Stimulated activated CD8-positive, alpha-beta memory T cell treated with anti-CD3 and anti-CD28 coated beads, Interleukin-15, amount 100 ng/mL, for 48 hours (primary cell): ENCODE measurements at places on chromosomes 2 and 18.

DNA sequence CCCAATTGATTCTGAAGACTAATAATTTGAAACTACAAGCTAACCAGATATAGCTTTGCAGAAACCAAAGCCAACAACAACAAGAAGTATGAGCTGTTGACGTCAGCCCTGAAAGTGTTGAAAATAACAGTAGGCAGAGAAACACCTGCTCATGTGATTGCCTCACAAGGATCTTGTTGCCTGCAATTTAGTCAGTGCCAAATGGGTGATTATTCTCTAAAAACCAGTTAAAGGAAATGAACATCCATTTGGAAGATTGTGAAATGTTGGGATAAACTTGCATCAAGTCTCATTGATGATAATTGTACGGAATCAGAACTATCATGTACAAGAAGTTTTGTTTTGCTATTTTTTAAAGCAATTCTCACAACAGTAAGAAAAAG lies 2.8 kb downstream of the CYTIP start:
- no peak for DNase-seq

- no peak for DNase-seq
Measured at GRCh38 chr18:9915291-9916076, 1.7 kb downstream of the VAPA start.

- DNase-seq, result no peak
Measured at GRCh38 chr2:1665761-1666505, 78.4 kb downstream of the PXDN start.

GRCh38 chr2:104876606-104877570 lies 23.0 kb downstream of the POU3F3 start:
- DNase-seq, result no peak

DNA sequence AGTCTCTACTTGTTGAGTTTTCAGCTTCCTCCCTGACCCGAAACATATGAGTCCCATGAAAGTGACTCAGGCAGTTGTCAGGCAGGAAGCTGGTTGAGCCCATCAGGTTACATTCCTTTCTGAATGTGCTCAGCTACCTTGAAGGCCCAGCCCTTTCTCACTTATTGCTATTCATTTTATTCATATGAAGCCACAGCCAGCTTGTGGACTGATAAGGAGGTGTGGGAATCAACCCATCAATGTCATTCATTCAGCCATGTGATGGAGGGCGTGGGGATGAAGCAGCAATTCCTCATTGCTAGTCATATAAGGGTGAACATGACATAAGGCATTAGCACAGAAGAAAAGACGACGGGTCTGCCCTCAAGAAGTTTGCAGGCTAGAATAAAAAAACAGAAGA lies 5.3 kb upstream of the VPS4B start:
- DNase-seq, result no peak

DNA sequence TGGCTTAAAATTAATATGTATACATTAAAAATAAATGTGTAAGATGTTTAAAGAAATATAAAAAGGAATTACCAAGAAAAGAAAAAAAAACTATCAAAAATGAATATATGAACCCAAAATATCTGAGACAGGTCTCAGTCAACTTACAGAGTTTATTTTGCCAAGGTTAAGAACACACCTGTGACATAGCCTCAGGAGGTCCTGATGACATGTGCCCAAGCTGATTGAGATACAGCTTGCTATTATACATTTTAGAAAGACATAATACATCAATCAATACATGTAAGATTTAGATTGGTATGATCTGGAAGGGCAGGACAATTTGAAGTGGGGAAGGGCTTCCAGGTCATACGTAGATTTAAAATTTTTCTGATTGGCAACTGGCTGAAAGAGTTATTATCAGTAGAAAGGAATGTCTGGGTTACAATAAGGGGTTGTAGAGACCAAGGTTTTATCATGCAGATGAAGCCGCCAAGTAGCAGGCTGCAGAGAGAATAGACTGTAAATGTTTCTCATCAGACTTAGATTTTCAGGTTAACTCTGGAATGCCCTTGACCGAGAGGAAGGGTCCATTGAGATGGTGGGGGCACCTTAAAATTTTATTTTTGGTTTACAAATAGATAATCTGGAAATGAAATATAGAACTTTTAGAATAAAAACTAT lies 74.7 kb downstream of the EXOC6B start:
- no peak for DNase-seq

DNA sequence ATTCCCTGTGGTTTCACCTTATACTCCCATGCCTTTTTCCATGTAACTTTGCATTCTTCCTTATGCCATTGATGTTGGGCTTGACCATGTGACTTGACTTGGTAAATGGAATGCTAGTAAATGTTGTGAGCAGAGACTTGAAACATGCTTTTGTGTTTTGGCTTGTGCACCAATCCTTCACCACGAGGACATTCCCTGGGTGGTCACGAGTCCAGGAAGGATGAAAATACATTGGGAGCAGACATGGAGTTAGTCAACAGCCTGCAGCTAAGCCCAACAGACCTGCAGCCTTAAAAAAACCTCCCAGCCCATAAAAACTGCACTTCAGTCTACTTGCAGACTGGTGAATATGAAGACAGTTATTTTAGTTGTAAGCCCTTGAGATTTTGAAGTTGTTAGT lies 116.5 kb upstream of the SPATS2L start:
- DNase-seq, result no peak

- DNase-seq, result no peak
Measured at GRCh38 chr2:136286423-136286822, 168.5 kb upstream of the CXCR4 start.

- no peak for DNase-seq
Measured at GRCh38 chr2:241728627-241729026, 5.8 kb upstream of the D2HGDH start.

DNA sequence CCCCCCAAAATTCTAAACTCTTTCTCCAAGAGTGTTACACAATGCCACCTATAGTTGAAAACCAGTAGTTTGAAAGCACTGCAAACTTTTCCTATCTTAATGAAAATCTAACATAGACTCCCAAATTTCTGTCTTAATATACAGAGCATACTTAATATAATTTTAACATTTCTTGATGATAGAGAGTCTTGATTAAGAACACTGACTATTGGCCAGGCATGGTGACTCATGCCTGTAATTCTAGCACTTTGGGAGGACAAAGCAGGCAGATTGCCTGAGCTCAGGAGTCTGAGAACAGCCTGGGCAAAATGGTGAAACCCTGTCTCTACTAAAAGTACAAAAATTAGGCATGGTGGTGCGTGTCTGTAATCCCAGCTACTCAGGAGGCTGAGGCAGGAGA lies 34.2 kb downstream of the ASXL2 start:
- DNase-seq, result no peak

DNA sequence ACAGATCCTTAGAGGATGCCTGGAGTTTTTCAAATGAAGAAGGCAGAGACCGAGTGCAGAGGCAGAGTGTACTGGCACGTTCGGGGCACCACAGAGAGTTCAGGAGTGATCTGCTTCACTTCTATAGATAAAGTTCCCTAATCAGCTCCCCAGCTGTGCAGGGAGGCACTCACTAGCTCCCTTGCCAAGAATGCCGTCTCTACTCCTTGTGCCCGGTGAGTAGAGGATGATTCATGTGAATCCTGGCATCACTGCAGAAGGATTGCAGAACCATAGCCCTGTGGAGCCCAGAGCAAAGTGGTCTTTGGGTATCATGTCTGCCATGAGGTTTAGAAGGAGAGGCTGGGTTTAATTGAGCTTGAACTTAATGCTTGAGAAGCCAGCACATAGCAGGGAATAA lies 510.1 kb upstream of the RAB6C start:
- no peak for DNase-seq

- DNase-seq, result no peak
Measured at GRCh38 chr2:121333834-121334558, 49.0 kb upstream of the TFCP2L1 start.

- no peak for DNase-seq
Measured at GRCh38 chr2:11325961-11326676, 18.3 kb downstream of the ROCK2 start.

GRCh38 chr2:132632000-132632649 lies 37.9 kb downstream of the LYPD1 start:
- no peak for DNase-seq

- no peak for DNase-seq
Measured at GRCh38 chr2:190574169-190574568, 39.6 kb upstream of the NEMP2 start.

GRCh38 chr2:573805-574392 lies 103.3 kb downstream of the TMEM18 start:
- no peak for DNase-seq

- no peak for DNase-seq
Measured at GRCh38 chr18:22018366-22018765, 151.0 kb upstream of the GATA6 start.

DNA sequence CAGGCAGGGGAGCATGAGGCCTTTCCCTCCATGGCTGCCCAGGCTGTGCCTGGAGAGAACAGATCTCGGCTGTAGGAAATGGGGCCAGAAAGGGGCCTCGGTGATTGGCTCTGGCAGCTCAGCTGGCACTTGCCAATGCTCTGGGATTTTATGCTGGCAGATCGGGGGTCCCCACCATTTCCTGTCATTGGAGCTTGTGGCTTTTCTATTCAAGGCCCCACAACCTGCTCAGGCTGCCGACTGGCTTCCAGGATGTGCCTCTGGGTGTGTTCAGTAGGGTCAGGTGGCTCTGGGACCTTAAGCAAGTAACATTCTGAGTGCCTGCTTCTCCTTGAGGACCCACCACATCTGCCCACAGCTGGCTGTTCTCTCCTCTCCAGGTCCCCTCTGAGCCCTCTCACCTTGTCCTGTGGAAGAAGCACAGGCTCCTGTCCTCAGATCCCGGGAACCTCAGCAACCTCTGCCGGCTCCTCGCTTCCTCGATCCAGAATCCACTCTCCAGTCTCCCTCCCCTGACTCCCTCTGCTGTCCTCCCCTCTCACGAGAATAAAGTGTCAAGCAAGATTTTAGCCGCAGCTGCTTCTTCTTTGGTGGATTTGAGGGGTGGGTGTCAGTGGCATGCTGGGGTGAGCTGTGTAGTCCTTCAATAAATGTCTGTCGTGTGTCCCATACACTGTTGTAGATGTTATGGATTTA lies 4.2 kb downstream of the GNLY start:
- no peak for DNase-seq

GRCh38 chr18:74456349-74457042 lies 612 bp downstream of the DIPK1C start:
- DNase-seq, result no peak

DNA sequence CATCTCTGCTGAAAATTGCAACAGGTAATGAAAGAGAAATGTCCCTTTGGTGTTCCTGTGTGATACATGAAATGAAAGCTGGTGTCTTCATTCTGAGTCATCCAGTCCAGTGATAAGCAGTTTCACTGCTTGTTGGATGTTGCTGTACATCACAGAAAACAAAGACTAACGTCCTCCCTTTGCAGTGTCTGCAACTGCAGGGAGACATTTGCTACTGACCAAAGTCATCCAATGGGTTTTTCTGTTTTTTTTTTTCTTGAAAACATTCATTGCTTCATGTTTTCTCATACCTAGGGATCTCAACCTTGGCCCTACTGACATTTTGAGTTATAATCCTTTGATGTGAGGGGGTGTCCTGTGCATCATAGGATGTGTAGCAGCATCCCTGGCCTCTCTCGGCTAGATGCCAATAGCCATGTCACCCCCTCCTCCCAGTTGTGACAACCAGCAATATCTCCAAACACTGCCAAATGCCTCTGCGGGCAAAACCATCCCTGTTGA lies 63.6 kb upstream of the FZD5 start:
- DNase-seq, result no peak

- DNase-seq, result no peak
Measured at GRCh38 chr2:130883496-130883895, 46.8 kb downstream of the ARHGEF4 start.

DNA sequence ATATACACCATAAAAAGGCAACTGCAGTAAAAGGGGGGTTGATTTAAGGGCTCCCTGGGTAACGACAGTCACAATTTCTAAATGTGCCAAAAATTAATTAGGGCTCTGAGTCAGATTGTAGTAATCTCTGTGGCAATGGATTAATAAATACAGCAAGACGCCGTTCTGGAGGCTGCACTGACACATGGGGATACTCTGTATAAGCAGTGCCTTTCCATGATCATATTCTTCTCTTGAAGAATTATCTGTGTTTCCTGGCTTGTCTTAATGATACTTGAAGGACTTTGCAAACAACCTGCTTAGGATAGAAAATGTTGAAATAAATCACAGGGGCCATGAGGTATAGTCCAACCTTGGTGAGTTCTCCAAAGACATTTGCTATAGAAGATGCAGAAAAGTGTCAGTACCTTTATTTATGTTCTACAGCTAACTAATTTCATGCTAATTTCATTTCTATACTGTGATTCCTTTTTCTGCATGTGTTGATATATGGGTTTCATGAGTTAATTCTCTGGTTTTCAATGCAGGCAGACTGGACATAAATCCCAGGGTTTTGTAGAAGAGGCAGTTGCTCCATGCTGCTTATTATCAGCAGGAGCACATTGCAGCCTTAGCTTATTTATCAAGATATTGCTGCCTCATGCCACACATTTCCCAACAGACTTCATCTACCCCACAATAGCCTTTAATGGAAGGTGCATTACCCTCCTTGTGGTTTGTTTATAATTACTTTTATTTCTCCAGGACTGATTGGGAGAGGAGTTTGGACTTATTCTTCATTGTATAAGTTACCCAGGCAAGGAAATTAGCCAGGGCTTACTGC lies 54.8 kb downstream of the HNMT start:
- DNase-seq, result no peak

GRCh38 chr2:150885774-150886386 lies 375.8 kb downstream of the RBM43 start:
- no peak for DNase-seq

DNA sequence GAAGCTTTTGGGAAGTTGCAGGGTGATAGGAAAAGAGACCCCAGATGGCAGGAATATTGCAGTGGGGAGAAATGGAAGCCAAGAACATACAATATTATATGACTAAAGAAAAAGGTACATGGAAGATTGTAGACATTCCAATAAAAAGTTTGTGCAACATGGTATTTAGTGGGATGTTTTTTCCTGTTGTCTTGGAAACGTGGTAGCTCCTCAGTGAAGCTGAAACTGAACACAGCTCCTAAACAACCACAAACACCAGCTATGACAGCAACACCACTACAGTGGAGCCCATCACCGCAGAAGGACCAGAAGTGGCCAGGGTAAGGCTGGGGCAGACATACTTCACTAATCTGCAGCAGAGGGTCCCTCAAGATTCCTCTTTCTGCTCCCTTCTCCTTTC lies 246.8 kb downstream of the CDH20 start:
- DNase-seq, result no peak

DNA sequence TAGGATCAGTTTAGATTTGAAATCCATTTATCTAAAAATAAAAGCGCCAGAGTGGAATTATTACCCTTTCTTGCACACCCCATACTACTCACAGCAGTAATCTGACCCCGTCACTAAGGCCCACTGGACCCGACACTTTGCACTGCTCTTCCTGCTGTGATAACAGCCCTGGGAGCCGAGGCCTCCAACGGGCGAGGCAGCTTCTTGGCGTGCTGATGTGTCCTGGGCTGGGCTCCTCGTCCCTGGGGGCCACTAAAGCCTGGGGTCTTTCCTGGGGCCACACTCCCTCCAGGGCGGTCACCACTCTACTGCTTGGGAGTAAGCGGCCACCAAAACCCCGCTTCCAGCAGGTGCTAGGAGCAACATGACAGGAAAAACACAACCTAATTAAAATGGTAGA lies 61.7 kb downstream of the ZAP70 start:
- DNase-seq, result no peak
